Endodermal cell (in vitro differentiated cells): ENCODE measurements at places on chromosomes 7 and 10.
A peak's percentile ranks its signal among the peaks of the same experiment; 100 is the strongest.

DNA sequence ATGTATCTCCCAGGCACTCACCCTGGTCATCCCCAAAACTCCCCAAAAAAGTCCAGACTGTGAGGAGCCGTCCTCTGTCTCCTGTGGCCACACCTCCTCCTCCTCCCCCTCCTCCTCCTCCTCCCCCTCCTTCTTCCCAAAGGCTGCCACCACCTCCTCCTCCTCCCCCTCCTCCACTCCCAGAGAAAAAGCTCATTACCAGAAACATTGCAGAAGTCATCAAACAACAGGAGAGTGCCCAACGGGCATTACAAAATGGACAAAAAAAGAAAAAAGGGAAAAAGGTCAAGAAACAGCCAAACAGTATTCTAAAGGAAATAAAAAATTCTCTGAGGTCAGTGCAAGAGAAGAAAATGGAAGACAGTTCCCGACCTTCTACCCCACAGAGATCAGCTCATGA, 7.1 kb downstream of the LMOD2 start:
- no peak for DNase-seq

- no peak for DNase-seq
Observed at GRCh38 chr10:97682042-97682441, 5.0 kb downstream of the AVPI1 start.

DNA sequence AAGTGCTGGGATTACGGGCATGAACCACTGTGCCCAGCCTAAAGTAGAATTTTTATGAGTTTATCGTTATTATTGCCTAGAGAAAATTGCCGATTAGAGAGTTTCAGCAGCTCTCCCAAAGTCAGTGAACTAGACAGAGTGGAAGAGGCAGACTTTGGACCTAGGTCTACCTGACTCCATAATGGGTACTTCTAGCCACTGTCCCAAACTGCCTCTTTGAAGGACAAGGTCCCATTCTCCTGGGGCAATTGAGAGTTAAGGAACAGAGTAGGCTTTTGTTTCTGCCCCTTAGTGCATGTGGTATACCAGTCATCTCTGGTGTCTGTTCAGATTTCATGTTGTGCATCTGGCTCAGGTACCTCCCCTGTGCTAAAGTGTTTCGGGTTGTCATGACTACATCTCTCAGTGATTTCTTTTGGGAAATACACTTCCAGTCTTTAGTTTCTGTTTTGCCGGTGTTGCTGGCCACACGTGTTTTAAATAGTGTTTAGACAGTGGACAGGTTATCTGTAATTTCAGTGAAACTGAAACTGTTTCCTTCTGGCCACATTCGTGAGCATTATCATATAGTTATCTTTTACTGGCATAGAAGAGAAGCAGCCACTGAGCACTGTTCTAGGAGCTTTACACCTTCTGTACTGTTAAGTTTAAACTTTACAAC, 4.7 kb downstream of the TMEM236 start:
- DNase-seq: no peak

- no peak for DNase-seq
Observed at GRCh38 chr7:69762821-69763352, 164.6 kb downstream of the AUTS2 start.

- DNase-seq: peak; percentile 72
Observed at GRCh38 chr10:23174074-23174976, 17.8 kb upstream of the PTF1A start.

- no peak for DNase-seq
Observed at GRCh38 chr10:118663176-118663575, 67.7 kb upstream of the PRLHR start.

GRCh38 chr7:132932296-132933071, 149.4 kb downstream of the CHCHD3 start:
- DNase-seq: peak; percentile 64

GRCh38 chr7:17230099-17230807, 68.2 kb upstream of the AHR start:
- DNase-seq: no peak

DNA sequence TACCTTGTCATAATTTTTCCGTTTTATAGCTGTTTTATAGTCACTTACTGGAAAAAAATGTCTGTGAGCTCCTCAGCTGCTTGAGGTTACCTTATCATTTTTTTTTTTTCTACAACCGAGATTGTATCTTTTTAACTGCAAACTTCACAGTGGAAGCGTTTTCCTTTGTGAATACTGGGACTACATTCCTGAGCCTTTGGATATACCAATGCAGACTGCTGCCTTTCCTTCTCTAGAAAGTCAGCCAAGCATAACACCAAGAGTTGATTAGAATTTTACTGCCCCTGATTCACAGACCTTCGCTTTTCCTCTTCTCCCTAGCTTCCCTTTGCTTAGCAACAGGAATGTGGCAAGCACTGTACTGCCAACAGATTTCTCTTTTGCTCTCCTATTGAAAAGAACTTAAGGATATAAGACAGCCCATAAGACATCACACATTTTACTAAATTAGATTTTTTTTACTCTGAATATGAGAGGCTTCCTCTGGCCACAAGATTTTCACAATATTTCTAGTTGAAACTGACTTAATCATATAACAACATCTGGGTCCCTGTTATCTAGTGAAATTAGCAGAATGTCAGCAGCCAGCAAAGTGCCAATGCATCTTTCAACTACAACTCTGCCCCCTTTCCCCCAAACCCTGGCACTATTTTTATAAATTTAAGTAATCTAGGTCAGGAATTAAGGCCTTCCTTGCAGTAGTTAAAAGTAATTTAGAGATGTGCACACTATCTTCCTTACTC, 170.6 kb downstream of the PRKG1 start:
- DNase-seq: no peak

- DNase-seq: no peak
Observed at GRCh38 chr10:86674912-86675311, 6.6 kb downstream of the LDB3 start.

- DNase-seq: no peak
Observed at GRCh38 chr10:3324612-3325038, 152.0 kb upstream of the PITRM1 start.

GRCh38 chr10:79352035-79352877, 5.0 kb downstream of the PPIF start:
- DNase-seq: no peak

GRCh38 chr7:17347401-17347800, 48.9 kb downstream of the AHR start:
- DNase-seq: no peak

- DNase-seq: no peak
Observed at GRCh38 chr7:39602351-39602750, 21.0 kb upstream of the RALA start.

- peak; percentile 84 for DNase-seq
Observed at GRCh38 chr10:60140651-60141632, 234.6 kb upstream of the CCDC6 start.

DNA sequence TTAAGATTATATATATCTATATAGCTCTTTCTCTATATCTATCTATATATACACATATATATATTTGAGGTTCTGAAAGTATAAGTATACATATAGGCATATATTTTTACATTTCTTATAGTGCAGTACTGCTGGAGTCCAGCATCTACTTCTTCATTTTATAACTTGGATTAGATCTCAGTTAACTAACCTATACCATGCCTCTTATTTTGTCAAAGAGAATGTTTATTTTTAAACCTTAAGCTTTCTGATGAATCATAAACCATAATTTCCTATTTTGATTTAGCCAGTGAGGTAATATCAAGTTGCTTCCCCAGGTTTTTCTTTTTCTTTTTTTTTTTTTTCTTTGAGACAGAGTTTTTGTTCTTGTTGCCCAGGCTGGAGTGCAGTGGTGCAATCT, 8.1 kb downstream of the ZNF32 start:
- no peak for DNase-seq

DNA sequence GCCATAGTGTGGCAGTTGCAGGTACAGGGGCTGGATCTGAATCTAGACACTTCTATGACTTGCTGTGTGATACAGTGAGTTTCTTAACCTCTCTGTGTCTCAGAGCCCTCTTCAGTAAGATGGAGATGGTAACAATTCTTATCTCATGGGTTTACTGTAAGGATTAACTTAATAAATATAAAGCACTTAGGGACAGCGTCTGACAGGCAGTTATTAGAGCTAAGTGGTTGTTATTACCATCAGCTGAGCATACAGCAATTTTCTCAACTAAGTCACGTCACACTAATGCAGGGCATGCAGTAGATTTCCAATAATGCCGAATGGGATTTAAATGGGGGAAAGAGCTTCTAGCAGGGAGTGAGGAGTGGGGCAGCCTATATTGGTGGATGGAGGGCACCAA, 162.6 kb downstream of the SH2D4B start:
- DNase-seq: no peak

- DNase-seq: no peak
Observed at GRCh38 chr10:133226251-133226808, 3.7 kb upstream of the UTF1 start.

GRCh38 chr10:5433182-5433581, 20.8 kb downstream of the NET1 start:
- no peak for DNase-seq

- DNase-seq: no peak
Observed at GRCh38 chr10:24849501-24850299, 102.7 kb downstream of the PRTFDC1 start.

DNA sequence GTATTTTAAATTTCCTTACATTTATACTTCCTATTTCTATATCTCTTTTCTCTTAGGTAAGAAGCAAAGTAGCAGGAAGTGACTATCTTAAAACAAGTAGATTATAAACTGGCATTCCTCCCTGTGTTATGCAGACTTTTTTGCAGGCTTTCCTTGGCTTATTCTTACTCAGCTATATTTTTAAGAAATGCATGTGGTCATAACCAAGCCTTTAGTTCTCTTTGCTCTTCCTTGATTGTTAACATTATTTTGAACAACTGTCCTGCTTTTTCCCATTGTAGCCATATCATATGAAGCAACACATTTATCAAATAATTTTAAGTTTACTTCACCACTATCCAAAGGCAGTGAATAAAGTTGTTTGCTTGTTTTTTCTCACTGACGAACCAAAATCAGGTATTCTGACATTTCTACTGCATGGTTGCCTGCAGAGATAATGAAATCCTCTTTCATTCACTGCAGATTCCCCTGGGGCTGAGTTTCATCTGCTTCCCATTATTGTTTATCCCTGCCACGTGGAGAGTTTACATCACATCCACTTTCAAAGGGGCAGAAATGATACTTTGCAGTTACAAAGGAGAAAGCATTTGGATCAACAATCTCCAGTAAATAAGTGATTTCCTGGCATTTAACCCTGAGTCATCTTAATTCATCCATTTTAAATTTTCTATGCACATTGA, 389.9 kb upstream of the SEMA3C start:
- no peak for DNase-seq

DNA sequence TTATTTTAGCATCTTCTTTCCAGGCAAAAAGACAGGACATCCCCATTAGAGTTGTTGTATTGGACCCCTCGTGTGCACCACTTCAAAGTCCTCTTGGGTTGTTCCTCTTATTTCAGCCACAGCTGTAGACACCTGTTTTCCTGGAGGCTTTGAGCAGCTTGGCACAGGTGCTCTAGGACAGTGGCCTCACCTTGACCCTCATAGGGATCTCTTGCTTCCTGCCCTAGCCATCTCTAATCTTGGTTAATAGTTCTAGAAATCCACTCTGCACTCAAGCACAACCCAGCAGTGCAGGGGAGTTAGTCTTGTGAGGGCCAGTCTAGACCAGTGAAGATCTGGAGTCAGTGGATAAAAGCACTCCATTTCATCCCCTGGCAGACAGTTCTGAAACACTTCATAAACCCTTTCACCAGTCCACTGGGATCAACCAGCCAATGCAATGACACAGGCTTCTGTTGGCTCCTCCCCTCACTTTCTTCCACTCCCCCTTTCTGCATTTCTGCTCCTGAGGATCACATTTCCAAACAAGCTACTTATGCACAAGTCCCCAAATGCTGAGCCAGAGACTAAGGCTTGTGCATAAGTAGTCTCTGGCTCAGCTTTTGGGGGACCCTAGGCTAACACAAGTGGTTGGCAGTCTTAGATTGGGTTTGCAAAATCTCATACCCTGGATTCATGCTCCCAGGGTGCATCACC, 131.5 kb upstream of the LAMB4 start:
- no peak for DNase-seq

DNA sequence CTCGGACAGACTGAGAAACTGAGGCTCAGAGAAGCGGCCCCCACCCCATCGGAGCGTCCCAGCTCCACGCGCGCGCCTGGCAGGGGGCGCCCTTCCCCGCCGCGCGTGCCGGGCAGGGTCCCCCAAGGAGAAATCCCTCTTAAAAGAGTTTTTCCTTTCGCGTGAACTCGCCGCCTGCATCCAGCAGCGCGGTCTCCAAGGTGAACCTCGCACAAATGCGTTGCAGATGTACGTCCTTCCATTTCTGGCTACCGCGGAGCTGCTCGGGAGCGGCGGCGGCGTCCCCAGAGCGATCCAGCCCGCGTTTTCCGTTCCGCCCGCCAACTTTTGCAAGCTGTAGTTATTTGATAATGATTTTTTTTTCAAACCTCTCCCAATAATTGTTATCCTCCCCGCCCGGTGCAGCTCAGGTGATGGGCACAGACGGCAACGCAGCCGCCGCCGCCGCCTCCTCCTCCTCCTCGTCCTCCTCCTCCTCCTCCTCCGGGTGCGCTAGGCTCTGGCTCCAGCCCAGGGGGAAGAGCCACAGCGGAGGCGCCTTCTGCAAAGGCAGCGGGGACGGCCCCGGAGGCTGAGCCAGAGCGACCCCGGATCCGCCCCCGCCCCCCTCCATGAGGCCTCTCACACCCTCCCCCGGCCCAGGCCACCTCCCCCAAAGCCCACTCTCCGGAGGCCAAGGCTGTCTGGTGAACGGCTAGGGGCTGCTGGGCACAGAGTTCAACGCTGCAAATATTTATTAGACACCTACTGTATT, 74.0 kb upstream of the CUX1 start:
- DNase-seq: peak; percentile 90

DNA sequence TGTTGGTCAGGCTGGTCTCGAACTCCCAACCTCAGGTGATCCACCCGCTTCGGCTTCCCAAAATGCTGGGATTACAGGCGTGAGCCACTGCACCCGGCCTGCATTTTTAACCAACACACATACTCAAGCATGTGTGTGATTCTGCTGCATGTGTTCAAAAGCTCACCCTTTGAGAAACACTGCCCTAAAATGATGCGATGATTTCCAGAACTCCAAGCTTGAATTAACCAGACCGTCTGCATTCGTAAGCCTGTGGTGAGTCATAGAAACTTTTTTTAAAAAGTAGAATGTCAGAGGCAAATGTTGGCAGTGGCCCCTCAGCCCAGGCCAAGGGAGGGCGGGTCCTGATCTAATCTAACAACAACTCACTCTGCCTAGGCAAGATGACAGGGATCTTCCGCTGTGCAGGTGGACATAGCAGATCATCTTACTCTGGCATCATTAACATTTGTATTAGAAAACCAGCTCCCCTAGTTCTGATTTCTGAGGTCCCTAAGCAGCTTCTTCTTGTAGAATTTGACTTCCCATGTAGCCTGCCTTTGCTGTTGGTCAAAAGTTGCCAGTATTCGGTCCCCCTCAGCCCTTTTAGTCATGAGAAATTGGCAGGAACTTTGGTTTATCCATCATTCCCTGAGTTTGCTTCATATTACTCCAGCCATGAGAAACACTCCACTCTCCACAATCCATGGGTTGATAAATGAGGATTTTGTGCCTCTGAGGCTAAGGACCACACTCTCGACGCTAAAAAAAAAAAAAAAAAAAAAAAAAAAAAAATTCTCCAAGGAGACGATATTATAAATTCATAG, 190.4 kb downstream of the SKIDA1 start:
- peak; percentile 69 for DNase-seq
